ENCODE measurements at places on chromosomes 16 and 17. TPM values are rescaled to one million over a fixed set of nuclear protein-coding genes. Genes with fewer than 3 reads are reported as not detected.

- no peak for DNase-seq
These were observed 1.7 kb upstream of the METTL22 start for GRCh38 chr16:8619671-8620370.

Gene PLLP
- 53.0 TPM for total RNA-seq

DNA sequence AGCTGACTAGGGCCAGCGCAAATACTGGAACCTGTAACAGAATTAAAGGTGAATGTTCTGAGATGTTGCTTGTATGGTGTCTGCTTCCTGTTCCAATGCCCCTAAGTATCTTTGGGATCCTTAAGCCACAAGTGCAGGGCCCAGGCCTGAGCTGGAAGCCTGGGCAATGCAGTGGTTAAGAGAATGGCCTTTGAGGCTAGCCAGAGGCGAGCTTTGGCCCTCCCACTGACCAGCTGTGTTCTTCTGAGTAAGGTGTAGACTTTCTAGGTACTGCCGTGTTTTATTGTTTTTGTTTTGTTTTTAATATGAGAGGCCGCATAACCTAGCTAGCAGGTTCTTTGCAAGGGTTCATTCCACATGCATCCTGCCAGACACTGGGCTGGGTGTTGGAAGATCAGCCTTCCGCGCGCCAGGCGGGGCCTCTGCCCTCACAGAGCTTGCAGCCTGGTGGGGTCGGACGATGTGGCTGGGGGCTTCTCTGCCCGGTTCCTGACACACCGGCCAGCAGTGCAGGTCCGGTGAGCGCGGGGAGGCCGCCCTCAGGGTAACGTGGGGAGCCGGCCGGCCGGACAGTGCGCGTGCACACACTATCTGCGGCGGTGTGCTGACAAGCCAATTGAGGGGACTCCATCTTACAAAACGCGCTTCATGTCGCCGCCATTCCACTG lies 551 bp upstream of the MLX start:
- DNase-seq = no peak

DNA sequence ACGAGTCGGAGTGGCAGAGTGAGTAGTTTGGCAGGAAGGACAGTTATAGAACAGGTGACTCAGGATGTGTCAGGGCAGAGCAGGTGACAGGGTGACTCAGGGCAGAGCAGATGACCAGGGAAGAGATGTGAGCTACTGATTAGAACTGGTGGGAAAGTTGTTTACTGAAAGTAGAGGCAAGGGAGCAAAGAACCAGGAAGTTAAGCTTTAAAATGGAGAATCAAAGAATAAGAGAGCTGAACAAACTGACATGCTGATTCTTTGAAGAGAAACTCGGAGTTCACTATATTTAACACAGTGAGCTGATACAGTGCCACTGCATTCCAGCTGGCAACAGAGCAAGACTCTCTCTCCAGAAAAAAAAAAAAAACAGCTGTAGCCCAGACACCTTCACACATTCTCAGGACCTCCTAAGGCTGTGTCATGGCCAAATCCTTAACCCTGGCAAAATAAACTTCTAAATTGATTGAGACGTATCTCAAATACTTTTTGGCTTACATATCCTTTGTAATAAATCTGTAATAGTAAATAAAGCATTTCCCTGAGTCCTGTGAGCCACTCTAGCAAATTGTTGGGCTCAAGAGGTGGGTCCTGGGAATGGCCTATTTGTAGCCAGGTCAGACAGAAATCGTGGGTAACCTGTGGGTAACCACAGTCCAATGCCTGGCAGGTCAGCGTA lies 12.3 kb upstream of the UBE2I start:
- peak; percentile 71 for DNase-seq

Gene CCL16
- total RNA-seq = not detected

DNA sequence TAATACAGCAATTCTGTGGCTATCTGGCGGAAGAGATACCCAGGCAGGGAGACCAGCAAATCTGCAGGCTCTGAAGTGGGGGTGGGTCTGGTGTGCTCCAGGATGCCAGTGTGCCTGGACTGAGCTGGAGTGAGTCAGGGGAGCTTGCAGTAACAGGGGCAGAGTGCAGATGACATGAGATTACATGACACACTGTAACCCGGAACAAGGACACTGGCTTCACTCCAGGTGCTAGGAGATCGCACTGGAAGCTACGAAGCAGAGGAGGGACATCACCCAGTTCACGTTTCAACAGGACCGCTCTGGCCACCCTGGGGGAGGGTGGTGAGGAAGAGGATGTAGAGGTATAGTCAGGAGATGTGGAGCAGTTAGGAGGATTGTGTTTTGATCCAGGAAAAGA lies 475.6 kb downstream of the CDH13 start:
- DNase-seq = no peak

- no peak for DNase-seq
These were observed at the start of gene CD300LG for GRCh38 chr17:43846963-43847371. CD300LG (plus strand) TSS chr17:43847176; CDS start chr17:43847217, 41 bp downstream.

Gene GLIS2
- total RNA-seq = 13.1 TPM

DNA sequence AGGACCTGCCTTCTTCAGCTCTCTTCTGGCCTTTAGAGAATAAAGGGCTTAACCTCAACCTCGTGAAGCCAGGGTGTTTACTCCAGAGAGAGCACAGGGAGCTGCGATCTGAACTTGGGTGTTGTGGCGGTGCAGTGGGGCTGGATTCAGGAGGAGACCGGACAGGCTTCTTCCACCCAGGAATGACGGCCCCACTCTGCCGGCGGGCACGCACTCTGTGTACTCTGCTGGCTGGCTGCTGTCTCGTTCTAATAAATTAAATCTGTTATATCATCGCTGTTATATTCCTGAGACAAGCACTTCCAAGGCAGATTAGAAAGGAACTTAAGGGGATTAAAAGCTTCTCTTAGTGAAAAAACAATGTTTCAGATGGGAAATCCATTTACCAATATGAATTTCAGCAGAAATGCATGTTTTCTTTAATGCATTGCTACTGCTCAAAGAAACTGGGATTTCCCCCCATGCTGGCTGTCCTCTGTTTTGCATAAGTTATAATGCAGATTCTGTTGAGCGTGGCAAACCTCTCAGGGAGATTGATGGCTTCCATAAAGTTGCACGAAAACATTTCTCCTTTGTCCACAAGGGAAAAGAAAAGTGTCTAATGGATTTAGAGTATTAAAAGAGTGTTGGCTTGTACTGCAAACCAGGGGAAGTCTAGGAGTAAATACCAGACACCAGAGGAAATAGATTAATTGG lies 168.6 kb upstream of the IRX3 start:
- DNase-seq = no peak

DNA sequence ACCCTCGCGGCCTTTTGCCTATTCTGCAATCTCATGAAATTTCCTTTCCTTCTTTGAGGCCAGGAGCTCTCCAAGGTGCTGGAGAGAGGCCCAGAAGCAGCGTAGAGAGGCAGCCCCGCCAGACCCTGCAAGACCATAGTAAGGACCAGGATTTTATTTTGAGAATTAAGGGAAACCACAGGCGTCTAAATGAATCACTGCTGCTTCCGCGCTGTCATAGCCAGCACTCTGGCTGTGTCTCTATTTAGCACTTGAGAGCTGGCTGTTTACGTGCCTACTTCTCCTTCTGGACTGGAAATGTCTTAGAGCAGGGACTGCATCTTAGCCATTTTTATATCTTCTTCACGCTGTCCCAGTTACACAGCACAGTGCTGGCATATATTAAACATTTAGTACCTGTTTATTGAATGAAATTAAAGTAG lies 37.6 kb upstream of the PIRT start:
- no peak for DNase-seq

DNA sequence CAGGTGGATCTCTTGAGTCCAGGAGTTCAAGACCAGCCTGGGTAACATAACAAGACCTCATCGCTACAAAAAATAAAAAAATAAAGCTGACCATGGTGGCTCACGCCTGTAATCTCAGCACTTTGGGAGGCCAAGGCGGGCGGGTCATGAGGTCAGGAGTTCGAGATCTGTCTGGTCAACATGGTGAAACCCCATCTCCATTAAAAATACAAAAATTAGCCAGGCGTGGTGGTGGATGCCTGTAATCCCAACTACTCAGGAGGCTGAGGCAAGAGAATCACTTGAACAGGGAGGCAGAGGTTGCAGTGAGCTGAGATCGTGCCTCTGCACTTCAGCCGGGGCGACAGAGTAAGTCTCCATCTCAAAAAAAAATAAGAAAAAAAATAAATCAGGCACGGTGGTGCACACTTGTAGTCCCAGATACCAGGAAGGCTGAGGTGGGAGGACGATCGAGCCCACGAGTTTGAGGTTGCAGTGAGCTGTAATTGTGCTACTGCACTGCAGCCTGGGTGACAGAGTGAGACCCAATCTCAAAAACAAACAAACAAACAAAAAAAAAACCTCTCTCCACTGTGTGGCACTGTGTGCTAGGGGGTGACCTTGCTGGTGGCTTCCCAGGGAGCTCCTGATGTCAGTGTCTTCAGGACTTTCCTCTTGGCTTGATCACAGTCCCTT lies 19.8 kb upstream of the MAPK3 start:
- DNase-seq = peak; percentile 23

GRCh38 chr17:35786941-35787432 lies 8.5 kb downstream of the MMP28 start:
- DNase-seq = no peak

- no peak for DNase-seq
These were observed 127.3 kb downstream of the GAS7 start for GRCh38 chr17:10071141-10071540.

- no peak for DNase-seq
These were observed 18.1 kb downstream of the TNFRSF13B start for GRCh38 chr17:16953841-16954240.

DNA sequence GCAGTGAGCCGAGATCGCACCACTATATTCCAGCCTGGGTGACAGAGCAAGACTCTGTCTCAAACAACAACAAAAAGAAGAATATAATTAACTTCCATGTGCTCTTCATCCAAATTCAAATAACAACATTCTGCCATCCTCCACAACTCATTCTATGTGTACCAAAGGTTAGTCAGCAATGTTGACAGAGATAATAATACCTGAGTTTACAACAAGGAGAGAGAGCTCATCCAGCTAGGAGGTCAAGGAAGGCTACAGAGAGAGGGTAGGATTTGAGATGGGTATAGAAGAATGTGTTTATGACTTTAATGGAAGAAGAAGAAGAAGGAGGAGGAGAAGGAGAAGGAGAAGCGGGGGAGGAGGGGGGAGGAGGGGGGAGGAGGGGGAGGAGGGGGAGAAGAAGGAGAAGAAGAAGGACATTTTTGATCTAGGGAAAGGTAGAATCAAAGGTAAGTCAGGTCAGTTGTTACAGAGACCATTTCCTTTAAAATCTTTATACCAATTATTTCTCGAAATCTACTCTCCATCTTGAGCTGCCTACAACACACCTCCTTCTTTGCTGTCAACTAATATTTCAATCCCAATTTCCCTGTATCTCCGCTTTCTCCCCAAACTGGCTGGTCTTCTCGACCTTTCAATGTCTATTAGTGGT lies 10.1 kb upstream of the HSF5 start:
- DNase-seq = no peak

DNA sequence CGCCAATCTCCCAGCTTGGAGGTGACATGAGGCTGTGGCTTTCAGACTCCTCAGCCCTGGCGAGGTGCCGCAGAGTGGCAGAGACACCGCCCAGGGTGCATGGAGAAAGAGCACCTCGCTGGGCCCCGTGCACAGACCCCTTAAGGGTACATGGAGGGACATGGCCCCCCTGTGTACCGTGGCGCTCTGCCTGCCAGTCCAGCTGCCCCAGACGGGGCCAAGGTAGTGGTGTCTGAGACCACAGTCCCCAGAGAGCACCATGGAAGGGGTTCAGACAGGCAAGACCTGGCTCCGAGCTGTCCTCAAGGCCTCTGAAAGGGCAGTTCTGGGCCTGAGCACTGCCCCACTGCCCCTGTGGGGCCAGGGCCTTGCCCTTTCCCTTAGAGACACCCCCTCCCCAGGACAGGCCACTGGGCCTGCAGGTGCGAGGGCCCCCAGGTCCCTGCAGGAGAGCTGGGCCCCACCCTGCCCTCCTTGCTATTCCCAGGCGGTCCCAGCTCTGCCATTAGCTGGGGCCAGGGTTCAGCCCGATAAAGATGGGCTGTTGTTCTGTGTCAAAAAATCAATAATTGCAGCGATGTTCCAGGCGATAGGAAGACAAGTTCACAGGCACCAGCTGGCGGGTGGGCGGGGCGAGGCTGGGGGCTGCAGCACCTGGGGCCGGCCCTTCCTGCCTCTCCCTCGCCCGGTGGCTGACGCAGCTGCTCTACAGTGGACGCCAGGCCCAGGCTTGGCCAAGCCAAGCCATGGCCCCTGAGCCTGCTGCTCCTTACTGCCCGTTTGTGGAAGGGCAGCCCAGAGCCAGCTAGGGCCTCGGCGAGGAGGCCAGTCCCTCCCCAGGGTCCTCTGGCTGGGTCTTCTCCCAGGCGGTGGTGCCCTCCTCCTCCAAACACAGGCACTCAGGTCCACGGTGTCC lies 51.7 kb downstream of the ZFPM1 start:
- no peak for DNase-seq

DNA sequence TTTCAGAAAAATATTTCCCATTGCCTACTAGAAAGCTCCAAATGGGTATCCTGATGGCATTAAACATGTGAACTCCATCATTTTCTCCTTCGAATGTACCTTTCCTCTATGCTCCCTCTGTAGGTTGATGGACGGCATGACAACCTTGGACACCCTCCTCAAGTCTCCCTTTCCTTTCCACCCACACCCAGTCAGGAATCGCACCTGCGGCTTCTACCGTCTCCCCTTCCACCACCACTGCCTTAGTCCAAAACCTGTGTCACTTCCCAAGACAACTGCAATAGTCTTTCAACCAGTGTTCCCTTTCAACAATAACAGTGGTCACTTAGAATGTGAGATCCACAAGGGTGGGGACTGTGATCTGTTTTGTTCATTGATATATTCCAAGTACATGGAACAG lies 233.1 kb upstream of the AXIN2 start:
- peak; percentile 51 for DNase-seq

DNA sequence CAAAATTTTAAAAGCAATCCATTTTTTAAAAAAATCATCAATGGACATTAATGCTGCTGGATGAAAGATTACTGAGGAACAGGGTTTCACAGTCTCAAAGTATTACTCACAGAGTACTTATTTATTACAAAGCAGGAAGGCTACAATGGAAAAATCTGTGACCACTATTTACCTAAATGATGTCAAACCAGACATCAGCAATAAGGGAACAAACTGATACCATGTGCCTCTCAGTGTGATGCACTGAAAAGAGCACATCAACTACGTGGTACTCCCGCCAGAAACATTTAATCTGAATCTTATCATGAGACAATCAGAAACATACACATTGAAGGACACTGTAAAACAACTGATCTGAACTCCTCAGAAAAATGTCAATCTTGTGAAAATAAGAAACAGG lies 124.2 kb downstream of the PARN start:
- no peak for DNase-seq

Gene LRRC36
- not detected for total RNA-seq

DNA sequence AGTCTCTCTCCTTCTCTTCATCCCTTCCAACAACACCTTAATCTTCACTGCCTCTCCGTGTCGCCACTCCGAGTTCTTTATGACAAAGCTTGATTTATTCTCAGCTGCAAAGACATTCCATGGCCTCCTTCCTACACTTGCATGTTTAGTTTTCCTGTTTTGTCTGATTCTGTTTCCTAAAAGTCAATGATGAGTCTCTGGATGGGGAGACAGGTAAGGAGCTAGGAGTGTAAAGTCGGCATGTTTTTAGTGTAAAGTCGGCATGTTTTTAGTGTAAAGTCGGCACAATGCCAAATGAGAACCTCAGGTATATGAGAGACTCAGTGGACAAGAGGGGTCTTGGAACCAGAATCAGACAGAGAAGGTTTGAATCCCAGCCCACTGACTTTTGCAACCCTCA lies 362.3 kb upstream of the EEF2KMT start:
- DNase-seq = no peak
